ENCODE measurements at places on chromosomes 5 and 9.

DNA sequence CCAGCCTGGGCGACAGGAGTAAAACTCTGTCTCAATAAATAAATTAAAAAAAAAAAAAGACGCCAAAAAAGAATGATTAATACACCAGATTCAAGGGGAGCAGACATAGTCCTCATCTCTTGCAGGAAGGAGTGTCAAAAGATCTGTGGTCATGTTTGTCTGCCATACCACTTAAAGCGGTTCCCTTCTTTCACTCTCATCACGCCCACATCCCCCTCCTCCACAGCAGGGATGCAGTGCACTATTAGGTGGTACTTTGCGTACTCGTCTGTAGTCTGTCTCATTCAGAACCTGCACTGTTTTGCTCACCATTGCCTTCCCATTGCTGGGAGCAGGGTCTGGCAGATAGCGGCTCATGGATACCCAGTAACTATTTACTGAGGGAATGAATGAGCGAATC, 11.2 kb downstream of the CDHR2 start:
- no peak for DNase-seq

DNA sequence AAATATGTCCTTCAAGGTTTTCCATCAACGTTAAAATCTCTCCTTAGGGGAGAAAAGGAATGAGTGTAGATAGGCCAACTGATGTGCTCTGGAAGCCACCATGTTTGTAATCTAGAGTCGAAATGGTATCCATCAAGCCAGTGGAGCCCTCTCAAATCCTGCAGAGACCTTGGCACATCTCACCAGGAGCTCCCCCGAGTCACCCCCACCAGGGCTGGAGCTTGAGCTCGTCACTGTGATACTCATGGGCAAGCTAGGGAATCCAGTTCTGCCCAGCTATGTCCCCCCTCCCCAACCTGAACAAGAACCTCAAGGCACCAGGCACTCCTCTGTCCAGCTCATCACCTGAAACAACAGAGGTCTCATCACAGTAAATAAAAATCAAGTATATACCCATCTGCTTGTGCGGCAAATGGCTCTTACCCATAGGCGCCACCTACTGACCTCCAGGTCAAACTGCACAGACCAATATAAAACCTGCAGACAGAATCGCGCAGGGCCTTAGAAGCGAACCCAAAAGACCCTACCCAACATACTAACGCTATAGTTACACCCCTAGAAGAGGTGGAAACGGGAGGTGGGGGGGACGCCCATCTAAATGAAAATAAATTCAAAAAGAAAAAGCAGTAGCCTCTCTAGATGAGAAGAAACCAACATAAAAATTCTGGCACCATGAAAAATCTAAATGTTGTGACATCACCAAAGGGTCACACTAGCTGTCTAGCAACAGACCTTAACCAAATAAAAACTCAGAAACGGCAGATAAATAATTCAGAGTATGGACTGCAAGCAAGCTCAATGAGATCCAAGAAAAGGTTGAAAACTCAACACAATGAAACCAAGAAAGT, 75.0 kb downstream of the TTC39B start:
- no peak for DNase-seq

- DNase-seq: peak; percentile 24
Measured at GRCh38 chr5:181133610-181134231, 2.8 kb upstream of the OR2V1 start.

DNA sequence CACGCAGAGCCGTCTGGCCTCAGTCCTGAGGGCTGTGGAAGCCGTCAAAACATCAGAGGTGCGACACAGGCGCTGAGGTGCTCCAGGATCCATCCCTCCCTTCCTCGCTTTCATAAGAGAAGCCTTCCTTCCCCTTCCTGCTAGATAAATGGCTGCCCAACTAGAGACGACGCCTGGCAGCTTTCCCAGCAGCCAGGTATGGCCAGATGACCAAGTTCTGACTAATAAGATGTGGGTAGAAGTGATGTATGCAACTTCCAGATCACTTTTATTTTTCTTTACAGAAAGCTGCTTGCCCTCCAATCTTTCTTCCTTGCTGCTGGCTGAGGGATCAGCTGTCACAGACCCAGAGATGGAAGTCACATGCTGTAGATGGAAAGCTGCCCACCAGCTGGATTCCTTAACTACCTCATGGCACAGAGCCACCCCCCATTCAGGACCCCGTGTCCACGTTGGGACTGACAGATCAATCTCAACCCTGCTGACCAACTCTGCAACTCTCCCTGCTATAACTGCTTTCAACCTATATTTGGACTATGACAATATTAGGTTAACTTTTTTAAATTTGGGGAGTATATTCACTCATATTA, 8.8 kb downstream of the MAPK9 start:
- DNase-seq: no peak

DNA sequence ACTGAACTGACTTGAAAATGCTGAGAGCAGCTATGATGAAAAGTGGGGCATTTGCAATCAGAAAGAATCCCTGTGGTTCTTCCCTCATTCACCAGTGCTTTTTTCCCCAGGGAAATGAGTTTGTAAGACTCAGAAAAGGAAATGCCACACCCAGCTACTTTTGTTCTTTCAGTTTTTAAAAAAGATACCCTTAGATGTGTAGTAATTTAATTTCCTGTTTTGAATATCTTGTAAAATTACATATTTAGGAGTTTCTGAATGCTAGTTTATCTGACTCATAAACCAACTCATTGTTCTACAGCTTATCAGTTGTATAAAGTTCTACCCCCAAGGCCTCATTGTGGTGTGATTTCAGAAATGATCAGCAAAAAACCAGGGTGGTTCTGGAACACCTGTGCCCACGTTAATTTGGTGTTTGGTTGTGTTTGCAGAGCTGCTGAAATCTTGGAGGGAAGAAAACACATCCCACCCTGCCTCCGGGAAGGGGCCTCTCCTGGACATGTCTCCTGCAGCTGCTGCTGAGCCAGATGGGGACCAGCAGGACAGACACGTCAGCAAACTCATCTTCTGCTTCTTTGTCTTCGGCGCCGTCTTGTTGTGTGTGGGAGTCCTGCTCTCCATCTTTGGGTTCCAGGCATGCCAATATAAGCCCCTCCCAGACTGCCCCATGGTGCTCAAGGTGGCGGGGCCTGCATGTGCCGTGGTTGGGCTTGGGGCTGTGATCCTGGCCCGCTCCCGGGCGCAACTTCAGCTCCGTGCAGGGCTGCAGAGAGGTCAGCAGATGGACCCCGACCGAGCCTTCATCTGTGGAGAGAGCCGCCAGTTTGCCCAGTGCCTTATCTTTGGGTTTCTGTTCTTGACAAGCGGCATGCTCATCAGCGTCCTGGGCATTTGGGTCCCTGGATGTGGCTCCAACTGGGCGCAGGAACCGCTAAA, 2.8 kb downstream of the TMEM171 start:
- no peak for DNase-seq

Measured in hematopoietic multipotent progenitor cell (in vitro differentiated cells).